ENCODE measurements at places on chromosomes 2 and 18.

- DNase-seq = peak; percentile 25
Measured at GRCh38 chr2:126696644-126697520, 40.9 kb downstream of the GYPC start.

- DNase-seq = no peak
Measured at GRCh38 chr2:130288467-130289403, 54.0 kb upstream of the IMP4 start.

GRCh38 chr18:67731851-67732250, 215.3 kb upstream of the DSEL start:
- DNase-seq = no peak

- no peak for DNase-seq
Measured at GRCh38 chr2:234300391-234300925, 196.4 kb downstream of the ARL4C start.

All from myocyte (in vitro differentiated cells).